Esophagus squamous epithelium (tissue), 5 donors: ENCODE measurements at places on chromosomes 4 and X.

GRCh38 chr4:156615066-156615531 is 356.5 kb downstream of the PDGFC start:
- H3K27me3 ChIP-seq = no peaks in the 10 kb centered on the region
- no peak for DNase-seq
- no peak overlapping the region for H3K4me3 ChIP-seq

GRCh38 chrX:55240788-55241340 is 20.7 kb downstream of the PAGE5 start:
- no peak overlapping the region for H3K4me3 ChIP-seq
- H3K27me3 ChIP-seq = no peaks in the 10 kb centered on the region
- no peaks in the 10 kb centered on the region for H3K36me3 ChIP-seq
- H3K4me1 ChIP-seq = no peaks in the 10 kb centered on the region
- no peak for DNase-seq

DNA sequence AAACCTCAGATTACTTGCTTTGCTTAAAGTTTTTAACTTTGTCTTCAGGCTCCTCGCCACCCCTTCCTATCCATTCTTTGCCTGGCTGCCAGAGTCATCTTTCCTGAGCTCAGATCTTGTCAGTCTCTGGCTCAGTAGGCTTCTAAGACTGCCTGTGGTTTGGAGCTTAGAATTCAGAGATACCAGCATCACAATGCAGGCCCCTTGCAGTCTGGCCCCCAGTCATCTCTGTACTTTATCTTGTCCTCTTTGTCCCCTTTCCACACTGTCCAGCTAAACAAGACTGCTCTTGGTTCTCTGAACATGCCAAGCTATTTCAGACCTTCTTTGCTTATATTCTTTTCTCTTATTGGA is 3.0 kb downstream of the KIAA0232 start:
- H3K27ac ChIP-seq = no peak overlapping the region
- H3K4me3 ChIP-seq = peak overlapping the region; percentile 99
- no peak for DNase-seq
- H3K36me3 ChIP-seq = no peaks in the 10 kb centered on the region
- H3K27me3 ChIP-seq = no peaks in the 10 kb centered on the region
- peaks cover 6% of the 10 kb centered on the region for H3K4me1 ChIP-seq

DNA sequence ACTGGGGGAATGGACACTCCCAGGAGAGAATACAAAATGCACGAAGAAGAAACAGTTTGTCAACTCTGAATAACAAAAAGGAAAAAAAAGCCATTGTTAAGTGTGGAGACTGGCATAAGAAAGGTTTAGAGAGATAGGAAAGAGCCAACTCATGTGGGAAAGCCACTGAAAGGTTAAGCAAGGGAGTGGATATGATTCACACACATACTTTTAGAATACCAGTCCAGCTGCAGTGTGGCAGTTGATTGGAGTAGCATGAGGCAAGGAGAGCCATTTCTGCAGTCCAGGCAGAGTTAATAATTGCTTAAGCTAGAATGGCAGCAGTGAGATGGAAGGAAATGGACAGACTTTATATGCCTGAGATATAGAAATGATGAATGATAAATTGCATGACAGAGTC is 36.9 kb upstream of the ADAD1 start:
- H3K36me3 ChIP-seq = peaks cover 91% of the 10 kb centered on the region
- no peak overlapping the region for H3K27ac ChIP-seq
- H3K4me1 ChIP-seq = no peaks in the 10 kb centered on the region
- H3K4me3 ChIP-seq = no peak overlapping the region
- H3K27me3 ChIP-seq = no peaks in the 10 kb centered on the region

GRCh38 chrX:19832191-19832965 is 55.0 kb downstream of the SH3KBP1 start:
- H3K27me3 ChIP-seq = no peaks in the 10 kb centered on the region
- H3K36me3 ChIP-seq = no peaks in the 10 kb centered on the region
- no peak overlapping the region for H3K4me3 ChIP-seq
- no peak overlapping the region for H3K27ac ChIP-seq
- no peak for DNase-seq
- H3K4me1 ChIP-seq = no peaks in the 10 kb centered on the region

GRCh38 chr4:80709082-80709869 is 321.2 kb upstream of the BMP3 start:
- H3K4me3 ChIP-seq = no peak overlapping the region
- H3K4me1 ChIP-seq = no peaks in the 10 kb centered on the region
- H3K36me3 ChIP-seq = no peaks in the 10 kb centered on the region
- DNase-seq = no peak
- no peaks in the 10 kb centered on the region for H3K27me3 ChIP-seq
- peak overlapping the region; percentile 43 for H3K27ac ChIP-seq

GRCh38 chrX:87063642-87064041 is 454.0 kb upstream of the KLHL4 start:
- no peak overlapping the region for H3K4me3 ChIP-seq
- no peak for DNase-seq
- H3K27ac ChIP-seq = no peak overlapping the region
- H3K27me3 ChIP-seq = no peaks in the 10 kb centered on the region

DNA sequence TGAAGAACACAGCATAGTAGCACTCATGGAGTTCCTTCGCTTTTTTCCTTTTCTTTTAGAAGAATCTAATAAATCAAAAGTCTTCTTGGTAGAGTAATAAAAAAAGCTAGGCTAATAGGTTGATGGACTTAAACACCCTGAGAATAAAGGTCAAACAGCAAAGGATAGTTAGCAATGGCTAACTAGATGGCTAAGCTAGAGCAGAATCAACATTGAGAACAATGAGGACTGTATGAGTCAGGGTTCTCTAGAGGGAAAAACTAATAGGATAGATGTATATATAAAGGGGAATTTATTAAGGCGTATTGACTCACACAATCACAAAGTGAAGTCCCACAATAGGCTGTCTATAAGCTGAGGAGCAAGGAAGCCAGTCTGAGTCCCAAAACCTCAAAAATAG is 550.9 kb downstream of the GLUD2 start:
- H3K27me3 ChIP-seq = no peaks in the 10 kb centered on the region
- H3K4me3 ChIP-seq = no peak overlapping the region
- DNase-seq = no peak
- no peaks in the 10 kb centered on the region for H3K36me3 ChIP-seq
- no peak overlapping the region for H3K27ac ChIP-seq

DNA sequence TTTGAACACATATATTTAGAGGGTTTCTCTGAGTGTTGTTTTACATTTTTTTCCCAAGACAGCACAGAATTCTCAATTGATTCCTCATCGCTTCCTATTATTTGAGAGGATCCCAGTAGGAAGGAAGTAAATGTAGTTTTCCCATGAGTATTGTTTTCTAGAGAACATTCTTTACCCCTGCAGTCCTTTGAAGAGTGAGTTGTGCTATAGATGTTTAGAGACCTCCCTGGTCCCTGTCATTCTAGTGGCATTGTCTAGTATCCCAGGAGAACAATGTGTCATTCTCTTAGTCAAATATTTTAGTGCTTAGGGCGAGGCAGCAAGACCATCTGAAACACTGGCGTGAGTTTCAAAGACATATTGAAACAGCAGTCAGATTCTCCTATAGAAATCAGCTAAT is 32.5 kb downstream of the SORBS2 start:
- no peaks in the 10 kb centered on the region for H3K4me1 ChIP-seq
- no peak for DNase-seq
- no peaks in the 10 kb centered on the region for H3K36me3 ChIP-seq
- no peak overlapping the region for H3K4me3 ChIP-seq
- H3K27me3 ChIP-seq = no peaks in the 10 kb centered on the region
- H3K27ac ChIP-seq = no peak overlapping the region

DNA sequence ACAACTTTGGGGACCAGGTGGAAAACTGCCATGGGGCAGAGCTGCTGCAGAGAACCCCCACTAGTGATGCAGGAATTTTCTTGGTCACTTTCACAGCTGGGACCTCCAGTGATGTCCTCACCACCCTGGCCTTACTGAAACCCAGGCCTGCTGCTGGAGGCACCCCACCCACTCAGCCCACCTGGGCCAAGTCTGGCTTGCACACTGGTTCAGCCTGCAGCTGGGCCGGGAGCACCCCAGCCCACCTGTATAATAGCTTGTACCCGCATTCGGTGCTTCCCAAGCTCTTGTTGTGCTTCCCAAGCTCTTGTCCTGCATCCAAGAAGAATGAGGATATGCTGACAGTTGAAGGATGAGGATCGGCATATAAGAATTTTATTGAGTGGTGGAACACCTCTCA is 86.4 kb upstream of the ZMAT1 start:
- H3K27me3 ChIP-seq = no peaks in the 10 kb centered on the region
- no peaks in the 10 kb centered on the region for H3K4me1 ChIP-seq
- no peak overlapping the region for H3K27ac ChIP-seq
- no peaks in the 10 kb centered on the region for H3K36me3 ChIP-seq
- H3K4me3 ChIP-seq = no peak overlapping the region

DNA sequence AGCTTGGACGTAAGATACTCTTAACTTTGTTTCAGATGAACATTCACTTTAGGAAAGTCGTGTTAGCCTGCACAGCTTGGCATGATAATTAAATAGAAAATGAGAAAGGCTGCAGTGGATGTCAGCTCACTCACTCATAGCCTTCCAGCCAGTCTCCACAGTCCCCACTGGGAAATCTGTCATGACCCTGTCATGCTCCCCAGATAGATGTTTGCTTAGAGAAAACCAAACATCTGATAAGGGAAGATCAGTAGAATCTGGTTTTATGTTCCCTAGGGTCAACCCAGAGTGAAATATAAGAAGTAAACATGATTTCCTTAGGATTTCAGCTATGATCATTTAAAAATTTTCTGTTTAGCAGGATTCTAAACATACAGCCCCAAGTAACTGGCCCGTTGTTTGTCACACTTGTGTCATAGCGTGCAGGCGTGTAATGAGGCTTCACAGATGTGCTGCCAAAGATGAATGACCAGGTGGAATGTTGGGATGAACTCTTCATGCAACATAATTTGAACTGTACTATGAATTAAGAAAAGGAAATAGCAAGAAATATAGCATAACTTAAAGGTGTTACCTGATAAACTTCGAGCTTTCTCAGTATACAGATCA is 180.1 kb downstream of the BANK1 start:
- H3K36me3 ChIP-seq = no peaks in the 10 kb centered on the region
- no peak overlapping the region for H3K27ac ChIP-seq
- no peaks in the 10 kb centered on the region for H3K4me1 ChIP-seq
- no peak for DNase-seq
- H3K4me3 ChIP-seq = no peak overlapping the region
- no peaks in the 10 kb centered on the region for H3K27me3 ChIP-seq

DNA sequence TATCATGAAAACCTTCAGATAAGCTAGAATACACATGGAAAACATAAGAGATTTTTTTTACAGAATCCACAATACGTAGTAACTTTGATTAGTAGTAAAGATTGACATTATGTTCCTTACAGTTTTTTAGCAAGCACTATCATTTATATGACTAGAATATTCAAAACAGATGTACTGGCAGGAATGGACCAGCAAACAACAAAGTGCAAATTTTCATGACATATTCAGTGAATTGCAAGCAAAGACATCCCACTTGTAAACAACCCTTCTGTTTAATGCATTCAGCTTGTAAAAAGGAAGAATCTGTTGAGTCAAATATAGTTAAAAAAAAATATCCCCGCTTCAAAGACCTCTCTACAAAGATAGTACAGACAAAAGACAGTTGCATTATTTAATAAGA is 403.7 kb upstream of the TRAM1L1 start:
- H3K36me3 ChIP-seq = no peaks in the 10 kb centered on the region
- H3K27ac ChIP-seq = no peak overlapping the region
- H3K4me1 ChIP-seq = no peaks in the 10 kb centered on the region
- H3K4me3 ChIP-seq = no peak overlapping the region

DNA sequence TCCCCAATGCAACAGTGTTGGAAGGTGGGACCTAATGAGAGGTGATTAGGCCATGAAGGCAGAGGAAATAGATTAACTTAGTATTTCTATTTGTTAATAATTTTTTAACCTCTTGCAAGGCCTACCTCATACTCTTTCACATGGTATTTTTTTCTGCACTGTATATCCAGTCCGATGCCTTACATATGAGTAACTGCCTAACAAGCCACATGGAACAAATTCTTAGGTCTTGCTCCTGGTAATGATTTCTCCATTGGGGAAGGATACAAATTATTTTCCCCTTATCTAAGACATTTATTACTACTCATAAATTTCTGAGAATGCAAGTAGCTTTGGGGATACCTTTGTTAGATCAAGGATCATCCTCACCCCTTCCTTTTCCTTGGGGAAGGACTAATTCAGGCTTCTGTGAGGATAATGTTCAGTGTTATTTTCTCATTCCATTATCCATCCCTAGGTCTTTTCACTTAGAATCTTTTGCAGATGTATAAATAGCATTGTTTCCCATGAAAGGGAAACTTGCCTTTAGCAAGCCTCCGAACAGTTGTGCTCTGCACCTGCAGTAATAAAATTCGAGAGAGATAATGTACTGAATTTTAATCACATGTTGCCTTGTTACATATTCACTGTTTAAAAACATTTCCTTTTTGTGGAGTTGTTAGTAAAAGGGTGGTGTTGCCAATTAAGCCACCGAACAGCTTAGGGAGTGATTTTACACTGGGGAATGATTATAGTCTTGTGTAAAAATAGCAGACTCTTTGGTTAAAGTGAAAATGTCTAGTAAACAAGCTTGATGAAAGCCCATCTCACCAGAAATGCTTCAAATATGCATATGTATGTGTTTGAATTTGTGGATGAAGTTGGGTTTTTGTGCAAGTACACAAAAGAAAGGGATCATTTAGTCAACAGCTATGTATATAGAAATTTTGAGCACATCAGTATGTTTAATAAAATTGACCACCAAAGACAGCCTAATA is 89.9 kb downstream of the CFAP299 start:
- H3K4me1 ChIP-seq = no peaks in the 10 kb centered on the region
- DNase-seq = no peak
- H3K4me3 ChIP-seq = no peak overlapping the region
- no peaks in the 10 kb centered on the region for H3K27me3 ChIP-seq
- no peak overlapping the region for H3K27ac ChIP-seq

- DNase-seq = no peak
- H3K36me3 ChIP-seq = no peaks in the 10 kb centered on the region
- no peaks in the 10 kb centered on the region for H3K4me1 ChIP-seq
- H3K27ac ChIP-seq = no peak overlapping the region
Measured at GRCh38 chr4:77493829-77494551, 111.6 kb upstream of the CXCL13 start.

DNA sequence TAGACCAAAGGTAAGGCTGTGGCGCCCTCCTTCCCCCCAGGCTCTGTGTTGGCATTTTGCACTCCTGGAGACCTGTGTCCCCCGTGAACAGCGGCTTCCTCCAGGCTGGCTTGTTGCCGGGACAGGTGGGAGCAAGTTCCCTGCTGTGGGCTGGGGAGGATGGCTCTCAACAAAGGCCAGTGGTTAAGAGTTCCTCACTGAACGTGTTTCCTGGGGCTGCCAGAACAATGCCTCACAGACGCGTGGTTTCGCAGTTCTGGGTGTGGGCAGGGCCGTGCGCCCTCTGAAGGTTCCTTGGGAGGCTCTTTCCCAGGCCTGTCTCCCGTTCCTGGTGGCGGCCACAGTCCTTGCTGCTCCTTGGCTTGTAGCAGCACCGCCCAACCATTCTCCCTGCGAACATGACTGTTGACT is 33.4 kb downstream of the NELFA start:
- no peak for DNase-seq
- no peaks in the 10 kb centered on the region for H3K27me3 ChIP-seq
- peaks cover 13% of the 10 kb centered on the region for H3K36me3 ChIP-seq
- no peak overlapping the region for H3K27ac ChIP-seq
- H3K4me1 ChIP-seq = no peaks in the 10 kb centered on the region
